HS-5 (cell line): ENCODE measurements at places on chromosomes 12 and 14.

DNA sequence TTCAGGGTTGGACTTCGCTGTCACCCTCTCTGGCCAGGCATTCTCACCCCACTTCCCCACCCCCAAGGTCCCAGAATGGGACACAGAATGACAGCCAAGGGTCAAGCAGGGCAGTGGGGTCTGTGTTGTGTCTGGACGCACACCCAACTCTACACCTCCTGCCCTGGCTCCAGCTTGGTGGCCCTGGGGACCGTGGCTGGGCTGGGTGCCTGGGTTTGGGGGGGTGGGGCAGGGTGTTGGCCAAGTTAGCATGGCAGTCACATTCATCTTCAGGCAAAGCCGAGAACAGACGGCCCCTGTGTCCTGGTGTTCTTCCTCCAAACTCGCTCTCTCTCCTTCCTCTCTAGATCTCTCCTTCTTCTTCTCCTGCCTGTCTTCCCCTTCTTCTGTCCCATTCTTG is 5.6 kb downstream of the LRP1 start:
- no peak for DNase-seq

DNA sequence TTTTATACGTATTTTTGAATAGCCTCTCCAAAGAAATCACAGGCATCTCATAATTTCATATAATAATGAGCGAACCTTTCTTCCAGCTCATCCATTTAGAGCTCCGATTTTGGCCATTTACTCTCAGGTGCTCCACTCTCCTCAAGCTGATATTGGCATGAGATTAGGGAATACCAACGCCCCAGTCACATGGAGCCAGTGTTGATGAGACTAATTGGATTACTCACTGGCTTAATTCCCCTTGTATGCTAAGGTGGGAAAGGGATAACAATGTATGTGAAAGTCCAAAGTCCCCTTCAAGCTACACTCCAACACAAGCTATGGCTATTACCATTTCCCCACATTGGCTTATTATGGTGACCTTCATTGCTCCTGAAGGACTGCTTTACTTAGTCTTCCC is 76.6 kb upstream of the NAV3 start:
- no peak for DNase-seq

DNA sequence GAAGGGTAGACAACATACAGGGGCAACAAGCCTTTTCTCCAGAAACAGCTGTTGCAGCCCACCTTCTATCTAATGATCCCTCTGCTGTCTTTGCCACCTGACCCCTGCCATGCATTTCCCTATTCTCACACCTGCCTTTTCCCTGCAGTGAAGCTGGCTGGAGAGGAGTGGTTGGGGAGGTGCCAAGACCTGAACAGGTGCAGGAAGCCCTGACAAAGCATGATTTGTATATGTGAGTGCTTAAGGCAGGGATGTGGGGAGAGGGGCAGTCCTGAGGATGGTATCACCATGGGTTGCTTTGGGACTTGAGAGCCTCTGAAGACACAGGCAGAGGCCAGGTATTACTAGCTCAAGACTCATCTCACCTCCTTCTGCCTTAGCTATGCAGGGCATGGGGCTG is 2.9 kb upstream of the PFDN5 start:
- no peak for DNase-seq

- no peak for DNase-seq
Measured at GRCh38 chr14:61802010-61802568, 39.9 kb downstream of the SNAPC1 start.

DNA sequence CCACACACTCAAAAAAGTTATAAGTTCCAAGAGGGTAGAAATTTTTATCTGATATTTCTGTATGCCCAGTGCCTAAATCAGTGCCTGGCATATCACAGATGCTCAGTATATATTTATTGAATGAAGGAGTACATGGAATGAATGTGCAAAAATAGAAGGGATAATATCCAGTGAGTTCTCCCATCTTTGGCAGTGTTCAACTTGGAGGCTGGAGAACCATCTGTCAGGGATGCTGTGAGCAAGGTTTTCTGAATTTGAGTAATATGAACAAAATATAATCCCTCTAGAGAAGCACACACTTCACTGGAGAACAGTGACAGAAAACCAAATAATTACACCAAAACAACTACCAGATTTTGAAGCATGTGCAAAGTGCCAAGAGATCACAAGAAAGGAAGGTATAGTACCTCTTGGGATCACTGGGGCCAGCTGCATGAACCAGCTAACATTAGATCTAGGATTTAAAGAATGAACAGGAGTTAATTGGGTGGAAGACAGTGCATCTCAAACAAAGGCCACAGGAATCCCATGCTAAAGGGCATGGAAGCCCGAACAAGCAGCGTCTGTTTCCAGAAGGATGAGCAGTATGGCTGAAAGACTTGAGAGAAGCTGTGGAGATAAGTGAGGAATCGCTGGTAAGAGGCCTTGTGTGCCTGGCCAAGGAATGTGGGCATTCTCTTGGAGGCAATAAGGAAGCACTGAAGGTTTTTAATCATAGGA is 11.5 kb downstream of the SLC8A3 start:
- DNase-seq: no peak

GRCh38 chr14:67512463-67513310 is 20.4 kb upstream of the PLEKHH1 start:
- DNase-seq: no peak

DNA sequence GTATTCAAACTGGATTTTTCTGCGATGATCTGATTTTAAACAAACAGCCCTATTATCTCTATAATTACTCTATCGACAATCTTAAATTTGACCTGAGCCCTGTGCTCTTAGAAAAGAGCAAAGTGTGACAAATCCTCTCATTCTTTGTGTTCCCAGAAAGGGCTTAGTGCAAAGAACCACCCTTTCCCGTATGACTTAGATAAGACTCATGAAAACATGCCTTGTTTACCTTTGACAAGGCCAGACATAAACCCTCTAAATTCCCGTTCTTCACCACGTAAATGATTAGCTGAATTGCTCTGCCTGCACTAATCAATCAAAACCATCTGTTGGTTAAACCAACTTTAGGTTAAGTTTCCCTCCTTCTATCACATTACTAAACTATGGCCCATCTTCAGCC is 285.7 kb upstream of the SEL1L start:
- no peak for DNase-seq

- DNase-seq: no peak
Measured at GRCh38 chr12:60168441-60168840, 572.6 kb downstream of the SLC16A7 start.

GRCh38 chr14:21589317-21589716 is 9.4 kb upstream of the OR10G3 start:
- DNase-seq: no peak

DNA sequence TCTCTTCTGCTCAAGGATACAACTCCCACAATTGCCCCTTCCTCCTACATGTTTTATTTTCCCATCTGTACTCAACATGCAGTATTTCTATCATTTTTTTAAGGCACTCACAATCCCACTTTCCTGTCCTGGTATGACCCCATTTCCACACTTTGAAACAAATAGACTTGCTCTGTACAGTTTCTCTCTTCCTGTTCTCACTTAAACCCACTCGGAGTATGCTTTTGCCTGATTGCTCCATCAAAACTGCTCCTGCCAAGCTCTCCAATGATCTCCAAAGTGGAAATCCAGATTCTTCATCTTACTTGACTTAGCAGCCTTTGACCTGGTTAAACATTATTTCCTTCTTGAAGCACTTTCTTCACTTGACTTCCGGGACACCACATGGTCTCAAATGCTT is 384.5 kb downstream of the SEC23A start:
- DNase-seq: no peak

GRCh38 chr14:76599559-76600287 is 161.5 kb upstream of the VASH1 start:
- no peak for DNase-seq

GRCh38 chr12:31224768-31225448 is 101.0 kb downstream of the SINHCAF start:
- no peak for DNase-seq

GRCh38 chr12:13082861-13083260 is 20.6 kb downstream of the GSG1 start:
- no peak for DNase-seq

GRCh38 chr12:11812241-11812585 is 162.7 kb downstream of the ETV6 start:
- no peak for DNase-seq

DNA sequence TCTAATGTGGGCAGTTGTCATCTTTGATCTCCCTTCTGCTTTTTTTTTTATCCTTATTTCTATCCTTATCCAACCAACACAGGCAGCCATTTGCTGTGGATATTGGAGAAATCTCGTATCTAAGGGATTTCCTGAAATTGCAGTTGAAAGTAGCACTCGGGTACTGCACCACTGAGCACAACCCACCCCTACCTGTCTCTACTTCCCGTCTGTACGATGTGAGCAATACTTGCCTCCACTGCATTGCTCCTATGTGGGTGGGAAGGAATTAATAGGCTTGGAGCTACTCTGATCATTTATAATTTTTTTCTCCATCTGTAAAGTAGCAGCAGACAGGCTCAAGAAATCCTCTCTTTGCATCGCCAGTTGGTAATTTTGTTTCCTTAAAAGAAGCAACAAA is 300.4 kb downstream of the SNAPC1 start:
- DNase-seq: no peak

DNA sequence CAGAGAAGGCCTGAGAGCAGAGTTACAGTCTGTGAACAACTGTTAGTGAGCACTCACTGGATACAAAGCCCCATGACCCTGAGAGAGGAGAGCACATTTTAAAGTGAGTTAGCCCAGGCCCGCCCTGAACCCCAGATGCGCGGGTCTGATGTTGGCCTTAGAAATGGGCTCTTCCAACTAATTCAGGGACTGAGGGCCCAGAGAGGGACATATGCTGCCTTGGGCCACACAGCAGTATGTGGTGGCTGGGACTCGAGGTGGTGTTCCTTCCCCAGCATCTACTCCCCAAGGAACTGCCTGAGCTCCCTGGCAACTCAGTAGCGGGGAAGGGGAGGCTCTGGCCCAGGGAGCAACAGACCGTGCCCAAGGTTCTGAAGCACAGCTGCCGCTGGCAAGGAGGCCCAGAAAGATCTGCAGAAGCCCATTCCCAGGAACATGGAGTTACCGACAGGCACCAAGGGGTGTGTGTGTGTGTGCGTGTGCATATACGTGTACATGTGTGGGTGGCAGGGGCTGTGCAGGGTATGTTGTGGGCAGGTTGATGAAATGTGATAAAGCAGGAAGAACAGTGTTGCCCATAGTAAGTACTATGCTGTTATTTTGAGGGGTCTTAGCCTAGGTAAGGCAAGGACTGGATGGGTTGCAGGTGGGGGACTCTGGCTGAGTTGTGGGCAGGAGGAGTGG is 40.5 kb downstream of the KRT80 start:
- no peak for DNase-seq

DNA sequence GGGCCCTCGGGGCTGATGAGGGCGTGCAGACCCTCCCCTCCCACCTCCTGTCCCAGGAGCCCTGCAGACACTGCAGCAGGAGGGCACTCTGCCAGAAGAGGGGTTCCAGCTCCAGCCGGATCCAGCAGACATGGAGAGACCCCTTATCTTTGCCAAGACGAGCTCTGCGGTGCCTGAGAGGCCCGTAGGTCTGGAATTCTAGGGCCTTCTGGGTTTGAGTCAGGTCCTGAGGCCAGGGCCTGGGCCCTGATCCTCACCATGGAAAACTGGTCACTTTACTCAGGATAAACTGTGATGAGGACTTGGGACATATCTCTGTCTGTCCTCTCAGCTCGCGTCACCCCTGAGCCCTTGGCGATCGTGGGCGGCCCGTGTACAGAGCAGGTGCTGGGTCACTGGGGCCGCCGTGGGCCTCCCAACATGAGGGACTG is 13.8 kb downstream of the MEG3 start:
- DNase-seq: no peak

DNA sequence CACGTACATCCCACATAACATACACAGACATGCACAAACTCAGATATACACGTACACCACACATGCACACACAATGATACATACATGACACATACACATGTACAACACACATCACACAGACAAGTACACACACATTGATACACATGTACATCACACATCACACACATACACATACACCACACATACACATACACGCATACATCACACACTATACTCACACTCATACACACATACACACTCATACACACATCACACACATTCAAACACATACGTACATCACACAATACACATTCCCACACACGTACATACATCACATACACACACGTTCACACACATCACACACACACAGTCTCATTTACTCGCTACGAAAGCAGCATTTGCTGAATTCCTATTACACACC is 4.5 kb downstream of the ZNF605 start:
- no peak for DNase-seq

- DNase-seq: no peak
Measured at GRCh38 chr14:103271189-103271588, 62.8 kb upstream of the EIF5 start.

GRCh38 chr14:21781543-21781942 is 107.9 kb upstream of the OR4E1 start:
- no peak for DNase-seq

DNA sequence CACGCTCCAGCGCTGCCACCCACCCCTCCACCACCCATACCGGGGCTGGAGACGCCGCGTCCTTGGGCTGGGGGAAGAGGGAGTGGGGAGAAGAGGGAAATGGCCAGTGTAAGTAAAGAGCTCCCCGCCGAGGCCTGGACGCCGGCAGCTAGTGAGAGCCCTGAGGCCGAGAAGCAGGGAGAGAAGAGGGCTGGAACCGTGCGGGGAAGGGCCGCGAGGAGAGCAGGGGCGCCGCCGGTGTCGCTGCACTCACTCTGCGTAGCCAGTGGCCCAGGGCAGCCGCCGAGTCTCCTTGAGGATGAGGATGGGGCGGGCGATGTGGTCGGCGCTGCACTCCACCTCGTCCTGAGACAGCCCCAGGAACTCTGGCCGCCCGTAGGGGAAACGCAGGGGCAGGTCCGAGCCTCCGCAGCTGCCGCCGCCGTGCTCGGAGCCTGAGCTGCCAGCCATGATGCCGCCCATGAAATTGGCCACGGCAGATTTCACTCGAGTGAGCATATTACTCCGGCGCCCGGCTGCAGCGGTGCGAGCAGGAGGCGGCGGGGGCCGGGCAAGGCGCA is 631 bp downstream of the PPM1H start:
- DNase-seq: no peak

DNA sequence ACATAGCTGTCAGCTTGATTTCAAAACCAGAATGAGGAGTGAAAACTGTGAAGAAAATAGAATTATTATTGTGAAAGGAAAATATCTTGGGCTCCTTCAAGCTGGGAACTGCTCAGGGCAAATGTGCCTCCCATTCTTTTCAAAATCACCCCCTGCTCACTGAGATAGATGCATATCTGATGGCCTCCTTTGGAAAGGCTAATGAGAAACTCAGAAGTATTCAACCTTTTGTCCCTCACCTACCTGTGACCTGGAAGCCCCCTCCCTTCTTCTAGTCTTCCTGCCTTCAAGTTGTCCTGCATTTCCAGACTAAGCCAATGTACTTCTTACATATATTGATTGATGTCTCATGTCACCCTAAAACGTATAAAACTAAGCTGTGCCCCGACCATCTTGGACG is 81.1 kb upstream of the C14orf132 start:
- DNase-seq: no peak

DNA sequence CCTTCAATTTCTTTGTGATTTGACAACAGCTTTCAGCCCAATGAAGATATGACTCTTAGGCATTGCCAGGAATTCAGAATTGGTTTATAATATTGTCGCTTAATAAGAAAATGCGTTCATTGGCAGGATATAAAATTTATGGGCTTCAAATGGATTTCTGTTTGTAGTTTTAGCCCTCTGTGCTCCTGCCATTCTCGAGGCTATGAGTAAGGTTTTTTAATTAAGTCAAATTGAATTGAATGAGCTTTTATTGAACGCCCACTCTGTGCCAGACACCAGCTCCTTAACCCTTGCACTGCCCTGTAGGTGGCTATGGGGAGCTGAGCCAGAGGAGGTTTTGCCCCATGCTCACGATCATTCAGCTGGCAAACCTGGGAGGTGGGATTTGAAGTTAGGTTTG is 115.1 kb downstream of the SLC25A47 start:
- DNase-seq: no peak
